ENCODE measurements at places on chromosomes 4 and X.
A peak's percentile ranks its signal among the peaks of the same experiment; 100 is the strongest.

GRCh38 chr4:71545168-71545567, 206.3 kb downstream of the SLC4A4 start:
- no peak for DNase-seq

GRCh38 chr4:137193564-137193963, 338.7 kb downstream of the PCDH18 start:
- no peak for DNase-seq

DNA sequence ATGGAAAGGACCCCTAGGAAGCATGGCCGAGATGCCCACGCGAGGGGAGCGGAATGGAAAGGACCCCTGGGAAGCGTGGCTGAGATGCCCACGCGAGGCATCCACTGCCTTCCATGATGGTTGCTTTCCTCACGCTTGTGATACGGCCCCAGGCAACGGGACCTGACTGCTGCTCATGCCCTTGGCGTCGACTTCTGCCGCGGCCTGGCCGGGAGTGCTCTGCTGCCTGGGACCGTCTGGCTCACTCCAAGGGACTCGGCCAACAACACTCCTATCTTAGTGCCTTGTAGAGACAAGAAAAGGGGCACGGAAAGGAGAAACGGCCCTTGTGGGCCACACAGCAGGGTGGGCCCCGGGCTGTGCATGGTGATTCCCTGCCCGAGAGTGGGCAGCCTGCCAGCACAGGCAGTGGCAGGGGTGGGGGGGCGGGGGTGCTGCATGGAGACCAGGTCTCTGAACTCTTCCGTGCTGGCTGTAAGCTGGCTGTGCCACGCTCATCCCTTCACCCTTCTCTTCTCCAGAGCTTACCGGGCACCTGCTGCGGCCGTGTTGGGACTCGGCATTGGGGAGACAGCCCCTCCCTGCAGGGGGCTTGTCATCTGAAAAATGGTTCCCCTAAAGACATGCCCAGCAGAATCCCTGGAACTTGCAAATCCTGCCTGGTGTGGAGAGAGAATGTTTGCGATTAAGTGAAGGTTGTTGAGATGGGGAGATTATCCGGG, 38.6 kb upstream of the HMX1 start:
- DNase-seq: no peak

DNA sequence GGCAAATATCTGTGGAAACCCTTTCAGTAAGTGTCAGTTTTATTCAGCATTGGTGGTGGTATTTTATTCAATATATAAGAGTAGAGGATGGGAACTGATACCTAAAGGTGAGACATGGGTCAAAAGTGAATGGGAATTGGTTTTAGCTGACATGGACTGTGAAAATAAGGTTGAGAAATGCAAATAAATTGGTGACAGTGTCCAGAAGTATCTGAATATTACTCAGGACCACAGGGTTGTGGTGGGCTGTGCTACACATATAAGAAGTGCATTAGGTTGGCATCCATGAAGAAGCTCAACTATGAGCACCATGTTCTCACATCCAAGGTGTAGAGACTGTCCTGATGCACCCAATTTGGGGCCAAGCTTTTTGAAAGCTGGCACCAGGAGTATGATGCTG, 45.0 kb downstream of the ETDC start:
- no peak for DNase-seq

DNA sequence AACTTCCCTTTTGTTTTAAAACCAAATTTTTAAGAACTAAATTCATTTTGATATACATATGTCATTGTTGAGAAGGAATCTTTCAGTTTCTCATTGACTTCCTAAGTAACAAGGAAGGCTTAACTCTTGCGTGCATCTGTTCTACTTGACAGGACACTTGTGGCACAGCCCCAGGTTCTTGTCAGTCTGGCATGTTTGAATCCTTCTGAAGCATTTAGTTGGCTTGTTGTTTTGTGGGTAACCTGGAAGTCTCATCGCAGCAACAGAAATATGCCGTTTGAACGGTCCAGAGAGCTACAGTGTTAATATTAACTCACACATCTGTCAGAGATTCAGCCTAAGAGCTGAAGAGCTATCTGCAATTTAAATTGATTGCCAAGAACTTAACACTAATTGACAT, 76.0 kb downstream of the GLRA3 start:
- DNase-seq: no peak

DNA sequence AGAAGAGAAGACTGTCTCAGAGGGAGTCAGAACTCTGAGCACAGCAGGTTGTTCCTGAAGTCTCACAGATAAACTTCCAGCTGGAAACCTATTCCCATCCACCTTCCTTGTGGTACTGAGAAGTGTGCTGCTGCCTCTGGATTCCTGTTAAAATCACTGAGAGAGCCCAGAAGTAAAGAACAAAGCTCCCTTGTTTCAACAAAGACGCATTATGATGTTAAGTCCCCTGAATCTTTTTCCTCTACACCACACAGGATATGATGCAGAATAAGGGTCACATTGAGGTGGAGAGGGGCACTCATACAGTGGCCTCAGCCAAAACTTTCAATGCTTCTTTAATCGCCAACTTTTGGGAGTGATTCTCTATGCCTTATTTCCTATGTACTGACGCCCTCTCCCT, 321.0 kb downstream of the OPHN1 start:
- no peak for DNase-seq

GRCh38 chr4:105002278-105002677, 144.4 kb upstream of the TET2 start:
- DNase-seq: no peak

- no peak for DNase-seq
Measured at GRCh38 chr4:94351319-94351718, 8.7 kb upstream of the HPGDS start.

DNA sequence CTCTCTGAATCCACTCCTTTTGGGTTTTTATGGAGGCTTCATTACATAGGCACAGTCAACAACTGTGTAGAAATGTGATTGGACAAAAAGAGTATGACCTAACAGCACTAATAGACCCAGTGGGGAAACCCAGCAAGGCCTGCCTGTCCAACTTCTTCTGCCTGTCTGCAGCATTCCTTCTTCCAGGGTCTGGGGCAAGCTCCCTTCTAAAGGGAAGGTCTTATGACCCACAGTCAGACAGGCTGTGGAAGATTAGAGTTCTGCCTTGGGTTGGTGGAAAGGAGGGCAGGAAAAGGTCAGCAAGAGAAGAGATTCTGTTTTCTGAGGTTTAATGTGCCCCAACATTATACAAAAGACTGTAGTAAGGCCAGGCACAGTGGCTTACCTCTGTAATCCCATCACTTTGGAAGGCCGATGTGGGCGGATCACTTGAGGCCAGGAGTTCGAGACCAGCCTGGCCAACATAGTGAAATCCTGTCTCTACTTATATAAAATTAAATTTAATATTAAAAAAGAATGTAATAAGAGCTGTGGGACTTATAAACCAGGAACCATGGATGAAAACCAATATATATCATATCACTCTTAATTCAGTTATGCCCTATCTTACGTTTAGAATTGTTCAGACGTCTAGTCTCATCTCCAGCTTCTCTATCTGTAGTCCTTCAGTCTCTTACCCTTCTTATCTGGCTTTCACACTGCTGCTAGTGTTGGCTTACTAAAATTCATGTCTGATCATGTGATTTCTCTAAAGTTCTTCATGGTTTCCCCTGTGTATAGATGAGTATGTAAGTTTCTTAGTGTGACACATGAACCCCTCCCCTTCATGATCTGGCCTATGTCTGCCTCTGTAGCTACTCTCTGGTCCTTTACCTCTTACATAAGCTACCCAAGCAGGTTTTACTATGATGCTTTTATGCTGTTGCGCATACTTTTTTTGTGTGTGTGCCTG, 6.2 kb downstream of the CLCN3 start:
- no peak for DNase-seq

- DNase-seq: no peak
Measured at GRCh38 chr4:128528793-128529553, 241.4 kb upstream of the PGRMC2 start.

DNA sequence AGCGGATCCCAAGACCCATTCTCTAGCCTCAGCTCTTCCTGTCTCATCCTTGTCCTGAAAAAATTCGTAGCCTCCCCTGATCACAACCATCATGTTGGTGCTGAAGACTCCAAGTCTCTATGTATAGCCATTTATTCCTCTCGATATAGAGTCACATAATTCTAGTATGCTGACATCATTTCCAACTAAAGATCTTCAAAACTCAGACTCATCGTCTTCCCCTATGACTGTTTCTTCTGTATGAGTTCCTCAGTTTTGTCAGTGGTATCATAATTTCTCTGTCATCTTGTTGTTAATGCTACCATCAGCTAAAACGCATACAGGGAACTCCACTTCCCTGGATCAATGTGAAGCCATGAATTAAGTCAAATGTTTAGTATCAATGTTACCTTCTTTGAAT, 41.2 kb downstream of the UNC5C start:
- DNase-seq: no peak

GRCh38 chr4:113769744-113770143, 8.2 kb upstream of the CAMK2D start:
- no peak for DNase-seq

DNA sequence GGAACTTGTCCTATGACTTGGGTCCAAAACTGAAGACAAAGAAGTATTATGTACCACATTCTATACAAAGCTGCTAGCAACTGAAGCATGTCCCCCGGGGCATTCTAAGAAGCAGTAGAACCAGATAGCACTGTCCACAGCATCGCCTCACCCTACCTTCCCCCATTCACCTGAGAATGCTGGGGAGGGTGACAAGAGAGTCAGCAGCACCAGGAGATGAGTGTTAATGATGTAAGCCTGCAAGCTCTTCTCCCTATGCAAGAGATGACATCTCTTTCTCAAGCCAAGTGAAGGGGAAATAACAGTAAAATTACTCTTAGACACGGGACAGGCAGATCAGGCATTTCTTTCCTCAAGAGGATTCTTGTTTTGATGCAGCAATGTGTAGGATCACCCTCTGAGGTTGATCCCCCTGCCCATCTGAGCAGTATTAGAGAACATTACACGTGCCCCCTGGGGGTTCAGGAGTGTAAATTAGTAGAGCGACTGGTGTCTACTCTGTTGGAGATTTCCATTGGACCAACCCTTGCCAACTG, 13.9 kb upstream of the TLR1 start:
- DNase-seq: no peak

- DNase-seq: no peak
Measured at GRCh38 chr4:174763454-174764104, 65.5 kb downstream of the GLRA3 start.

- DNase-seq: no peak
Measured at GRCh38 chr4:124191329-124191728, 521.2 kb downstream of the ANKRD50 start.

- DNase-seq: no peak
Measured at GRCh38 chrX:270848-271367, 10.3 kb upstream of the PLCXD1 start.

GRCh38 chr4:2837904-2838496, 5.6 kb upstream of the ADD1 start:
- peak; percentile 41 for DNase-seq

DNA sequence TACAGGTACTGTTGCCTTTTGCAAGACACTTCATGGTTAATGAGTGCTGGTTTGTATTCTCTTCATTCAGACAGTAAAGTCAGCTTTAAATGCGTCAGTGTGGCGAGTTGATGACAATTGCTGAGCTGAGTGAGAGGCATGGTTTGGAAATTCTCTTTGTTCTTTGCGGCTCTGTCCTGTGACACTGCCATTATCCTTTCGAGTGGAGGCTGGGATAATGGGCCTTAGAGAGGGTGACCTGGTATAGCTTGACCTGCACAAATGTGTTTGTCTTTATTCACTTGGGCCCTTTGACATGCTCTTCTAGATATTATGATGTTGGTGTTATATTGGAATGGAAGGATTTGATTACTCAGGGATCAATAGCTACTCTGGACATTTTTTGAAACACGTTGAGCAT, 208.5 kb upstream of the FAT1 start:
- DNase-seq: no peak

DNA sequence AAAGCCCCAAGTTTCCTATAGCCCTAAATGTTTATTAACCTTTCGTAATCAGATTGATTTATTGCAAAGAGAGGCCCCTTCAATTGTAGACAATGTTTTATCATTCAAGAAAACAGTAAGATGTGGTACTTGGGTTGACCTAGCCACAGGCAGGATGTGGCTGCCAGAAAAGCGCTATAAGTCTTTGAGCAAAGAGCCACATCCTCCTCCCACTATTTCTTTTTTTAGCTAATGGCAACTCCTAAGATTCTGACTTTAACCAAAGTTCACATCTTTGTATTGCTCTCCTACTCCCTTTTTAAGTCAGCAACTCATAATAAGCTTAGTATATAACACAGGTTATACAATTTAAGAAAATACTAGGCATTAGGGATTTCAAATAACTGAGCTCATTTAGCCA, 70.7 kb upstream of the PPP3CA start:
- DNase-seq: peak; percentile 19

- no peak for DNase-seq
Measured at GRCh38 chr4:9942921-9943600, 78.2 kb downstream of the SLC2A9 start.

DNA sequence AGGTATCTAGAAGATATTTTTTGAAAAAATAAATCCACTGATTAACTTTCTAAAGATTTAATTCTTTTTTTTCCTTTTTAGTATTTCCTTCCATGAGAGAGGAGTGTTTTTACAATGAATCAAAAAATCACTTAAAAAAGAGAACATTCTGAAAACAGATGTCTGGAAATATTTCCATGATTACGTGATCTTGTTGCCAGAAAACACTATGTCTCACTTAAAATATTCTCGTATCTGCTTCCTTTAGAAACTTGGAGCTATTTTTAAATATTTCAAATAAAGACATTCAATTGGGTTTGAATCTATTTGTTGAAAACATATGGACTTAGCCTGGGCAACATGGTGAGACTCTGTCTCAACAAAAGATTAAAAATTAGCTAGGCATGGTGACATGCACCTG, 232.8 kb upstream of the RASGEF1B start:
- no peak for DNase-seq

GRCh38 chr4:37876156-37876555, 14.7 kb upstream of the TBC1D1 start:
- no peak for DNase-seq

DNA sequence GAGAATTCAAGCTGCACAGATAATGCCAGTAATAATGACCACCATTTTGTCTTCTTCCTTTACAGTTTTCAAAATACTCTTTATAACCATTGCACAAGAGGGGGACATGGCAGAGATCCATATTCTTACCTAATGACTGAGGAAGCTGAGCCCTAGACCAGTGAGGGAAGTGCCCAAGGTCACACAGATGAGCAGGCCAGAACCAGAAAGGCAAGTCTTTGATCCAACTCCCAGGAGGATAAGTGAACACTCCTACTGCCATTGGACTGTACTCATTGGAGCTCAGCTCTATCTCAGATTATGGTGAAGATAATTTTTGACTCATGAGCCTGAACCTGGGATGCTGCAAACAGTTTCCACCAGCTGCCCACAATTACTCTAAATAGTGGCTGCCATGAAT, 28.6 kb downstream of the AMER1 start:
- no peak for DNase-seq

DNA sequence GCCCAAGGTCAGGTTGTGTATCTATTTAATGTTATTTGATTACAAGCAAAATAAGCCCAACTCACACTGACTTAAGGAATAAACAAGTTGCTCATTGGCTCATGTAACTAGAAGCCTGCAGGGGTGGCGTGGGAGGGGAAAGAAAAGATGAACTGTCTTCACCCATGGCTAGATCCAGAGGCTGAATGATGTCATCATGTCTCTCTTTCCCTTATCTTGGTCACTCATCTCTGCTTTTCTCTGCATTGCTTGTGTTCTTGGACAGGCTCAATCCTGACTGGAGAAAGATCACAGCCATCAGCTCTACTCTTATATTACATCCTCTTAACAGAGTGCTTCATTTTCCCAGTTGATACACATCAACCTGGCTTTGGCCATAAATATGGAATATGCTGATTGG, 290.0 kb upstream of the DIAPH2 start:
- no peak for DNase-seq

- no peak for DNase-seq
Measured at GRCh38 chr4:107725281-107725859, 5.3 kb upstream of the PAPSS1 start.

GRCh38 chrX:7263961-7264360, 116.0 kb upstream of the PUDP start:
- no peak for DNase-seq
